ENCODE measurements at places on chromosomes 4 and X.

DNA sequence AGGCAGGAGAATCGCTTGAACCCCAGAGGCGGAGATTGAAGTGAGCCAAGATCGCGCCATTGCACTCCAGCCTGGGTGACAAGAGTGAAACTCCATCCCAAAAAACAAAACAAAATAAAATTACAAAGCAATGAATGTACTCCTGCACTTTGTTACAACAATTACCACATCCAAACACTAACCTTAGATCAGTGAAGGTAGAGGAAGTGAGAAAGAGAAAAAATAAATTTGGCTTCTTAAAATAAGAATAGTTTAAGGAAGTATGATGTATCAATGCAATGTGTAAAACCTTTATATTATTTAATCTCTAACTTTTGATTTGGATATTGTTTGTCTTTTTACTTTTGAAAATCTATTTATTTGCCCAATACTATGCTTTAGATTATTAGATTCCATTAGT lies 21.7 kb upstream of the CSN1S1 start:
- no peak for DNase-seq

- DNase-seq = no peak
Measured at GRCh38 chr4:148120216-148120615, 322.0 kb downstream of the NR3C2 start.

DNA sequence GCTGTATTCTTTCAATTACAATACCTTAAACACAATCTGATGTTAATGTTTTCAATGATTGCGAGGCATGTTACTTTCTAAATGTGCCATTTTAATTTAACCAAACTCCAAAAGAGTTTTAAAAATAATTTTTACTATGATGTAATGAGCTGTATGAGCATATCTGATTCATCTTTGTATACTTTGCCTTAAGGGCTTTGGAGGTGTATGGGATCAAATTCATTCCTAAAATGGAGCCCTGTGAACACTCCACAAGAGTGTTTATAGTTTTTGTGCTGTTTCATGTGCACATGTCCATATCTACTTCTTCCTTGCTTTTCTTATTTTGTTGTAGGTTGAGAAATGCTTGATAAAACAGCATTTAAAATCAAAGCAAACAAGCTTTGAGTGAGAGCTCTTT lies 82.4 kb downstream of the ATP10D start:
- DNase-seq = no peak

DNA sequence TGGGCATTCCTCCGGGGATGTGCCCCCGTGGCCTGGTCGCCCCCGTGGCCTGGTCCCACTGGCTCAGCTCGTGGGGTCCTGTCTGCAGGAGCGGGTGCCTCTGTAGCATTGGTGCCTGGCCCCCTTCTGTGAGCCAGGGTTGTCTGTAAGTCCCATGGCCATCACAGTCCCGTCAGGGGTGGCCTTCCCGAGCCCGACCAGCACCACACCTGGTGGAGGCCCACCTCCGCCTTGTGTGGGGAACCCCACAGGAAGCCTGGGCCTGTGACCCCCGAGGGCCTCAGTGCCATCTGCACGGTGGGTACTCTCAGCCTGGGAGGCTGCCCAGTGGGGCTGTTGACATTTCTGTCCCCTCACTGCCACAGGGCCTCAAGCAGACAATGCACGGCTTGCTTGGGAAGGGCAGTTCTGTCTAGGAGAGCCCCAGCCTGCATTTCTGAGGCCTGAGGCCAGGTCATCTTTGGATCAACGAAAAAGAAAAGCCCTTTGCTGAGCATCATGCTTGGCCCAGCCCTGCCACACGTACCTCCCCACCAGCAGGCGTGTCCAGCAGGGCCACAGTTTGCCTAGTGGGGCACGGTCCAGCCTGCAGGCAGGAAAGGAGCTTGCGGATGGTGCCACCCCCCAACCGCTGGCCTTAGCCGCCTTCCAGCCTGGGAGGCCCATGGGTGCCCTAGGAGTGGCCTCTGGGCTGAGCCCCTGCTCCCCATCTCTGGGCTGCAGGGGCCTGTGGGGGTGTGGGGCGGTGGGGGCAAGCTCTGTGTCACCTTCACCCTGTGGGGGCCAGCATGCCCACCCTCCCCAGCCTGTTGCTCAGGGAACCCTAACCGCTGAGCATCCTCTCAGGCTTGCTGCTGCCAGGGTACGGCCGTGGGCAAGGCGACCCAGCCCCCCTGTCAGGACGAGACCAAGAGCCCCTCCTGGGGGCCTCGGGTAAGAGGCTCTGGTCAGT lies 23.2 kb downstream of the NKX1-1 start:
- no peak for DNase-seq
